NCI-H226 (cell line): ENCODE measurements at places on chromosomes 13 and 19.

- DNase-seq: no peak
Observed at GRCh38 chr13:112981451-112981850, 12.4 kb downstream of the MCF2L start.

DNA sequence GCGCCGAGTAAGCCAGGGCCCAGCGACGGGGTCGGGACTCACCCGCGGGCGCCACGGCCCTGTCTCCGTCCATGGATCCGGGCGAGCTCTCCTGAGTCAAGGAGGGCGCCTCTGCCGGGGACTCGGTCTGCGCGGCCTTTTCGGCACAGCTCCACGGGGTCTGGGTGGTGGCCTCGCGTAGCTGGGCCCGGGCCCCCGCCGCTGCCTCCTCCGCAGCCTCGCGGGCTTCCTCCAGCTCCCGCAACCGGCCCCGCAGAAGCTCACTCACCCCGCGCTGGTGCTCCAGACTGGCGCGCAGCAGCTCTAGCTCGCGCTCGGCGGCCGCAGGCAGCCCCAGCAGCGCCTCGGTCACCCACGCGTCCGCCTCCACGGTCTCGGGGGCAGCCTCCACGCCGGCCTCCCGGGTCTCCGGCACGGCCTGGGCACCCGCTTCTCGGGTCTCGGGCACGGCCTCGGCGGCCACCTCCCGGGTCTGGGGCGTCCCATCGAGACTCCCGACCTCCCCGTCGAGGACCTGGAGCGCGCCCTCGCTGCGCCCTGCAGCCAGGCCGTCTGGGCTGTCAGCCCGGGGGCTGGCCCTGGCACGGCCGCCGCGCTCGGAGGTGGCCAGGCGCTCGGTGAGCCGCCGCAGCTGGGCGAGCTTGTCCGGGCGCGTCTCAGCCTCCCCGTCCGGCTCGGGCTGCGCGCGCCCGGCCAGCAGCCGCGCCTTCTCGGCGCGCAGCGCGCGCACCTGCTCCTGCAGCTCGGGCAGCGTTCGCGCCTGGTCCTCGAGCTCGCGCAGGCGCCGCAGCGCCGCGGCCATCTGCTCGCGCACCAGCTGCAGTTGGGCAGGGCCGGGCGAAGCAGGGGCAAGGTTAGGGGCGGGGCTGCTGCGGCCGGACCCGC lies 8.4 kb downstream of the KANK3 start:
- peak; percentile 86 for DNase-seq

GRCh38 chr19:46173886-46174480 lies 25.9 kb downstream of the IGFL2 start:
- no peak for DNase-seq

DNA sequence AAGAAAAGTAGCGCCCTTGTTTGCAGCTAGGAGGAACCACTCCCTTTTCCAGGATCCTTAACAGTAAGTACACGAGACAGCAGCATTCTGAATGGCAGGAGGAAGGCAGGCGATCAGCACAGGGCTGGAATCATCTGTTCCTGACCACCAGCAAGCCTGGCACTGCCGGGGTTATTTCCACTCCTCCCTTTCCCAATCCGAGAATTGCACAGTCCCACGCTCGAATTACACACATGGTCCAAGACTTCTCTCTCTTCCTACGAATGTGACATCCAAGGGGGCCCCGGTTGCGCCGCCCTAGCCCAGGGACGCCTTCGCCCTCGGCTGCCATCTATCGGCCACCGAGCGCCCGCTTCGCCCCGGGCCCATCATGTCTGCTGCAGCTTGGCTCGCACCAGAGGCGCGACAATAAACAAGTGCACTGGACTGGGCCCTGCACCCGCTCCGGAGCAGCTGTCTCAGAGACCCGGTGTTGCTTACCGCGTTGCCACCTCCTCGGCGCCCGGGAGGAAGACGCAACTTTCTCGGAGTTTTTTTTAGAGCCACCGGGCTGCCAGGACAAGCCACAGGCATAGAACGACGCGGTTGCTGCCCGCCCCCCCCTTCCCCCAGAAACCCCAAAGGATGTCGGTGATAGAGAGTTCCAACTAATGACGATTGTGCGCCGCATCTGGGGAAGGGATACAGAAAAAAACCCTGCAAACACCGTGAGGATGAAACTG lies at the start of gene SLITRK5:
SLITRK5 (plus strand) TSS at position 341 of the 722 bp plus-strand sequence. CDS start 4,018 bp downstream, outside the sequence.
- peak; percentile 63 for DNase-seq

- no peak for DNase-seq
Observed at GRCh38 chr13:20439261-20439660, 86.4 kb downstream of the CRYL1 start.

DNA sequence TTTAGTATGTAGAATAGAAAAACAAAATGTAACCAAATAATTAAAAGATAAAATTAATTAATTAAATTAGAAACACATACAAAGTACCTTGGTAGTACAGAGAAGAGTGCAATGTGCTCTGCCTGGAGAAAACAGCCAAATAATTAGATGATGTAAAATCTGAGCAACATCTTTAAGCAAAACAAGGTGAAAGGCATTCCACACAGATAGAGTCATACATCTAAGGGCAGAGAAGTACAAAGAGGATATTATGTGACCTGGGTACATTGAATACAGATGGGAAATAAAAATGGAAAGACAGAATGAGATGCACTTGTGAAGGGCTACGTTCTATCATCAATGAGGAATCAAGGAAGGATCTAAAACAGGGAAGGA lies 25.2 kb upstream of the FNDC3A start:
- no peak for DNase-seq

- no peak for DNase-seq
Observed at GRCh38 chr13:39777021-39777420, 121.6 kb downstream of the COG6 start.

DNA sequence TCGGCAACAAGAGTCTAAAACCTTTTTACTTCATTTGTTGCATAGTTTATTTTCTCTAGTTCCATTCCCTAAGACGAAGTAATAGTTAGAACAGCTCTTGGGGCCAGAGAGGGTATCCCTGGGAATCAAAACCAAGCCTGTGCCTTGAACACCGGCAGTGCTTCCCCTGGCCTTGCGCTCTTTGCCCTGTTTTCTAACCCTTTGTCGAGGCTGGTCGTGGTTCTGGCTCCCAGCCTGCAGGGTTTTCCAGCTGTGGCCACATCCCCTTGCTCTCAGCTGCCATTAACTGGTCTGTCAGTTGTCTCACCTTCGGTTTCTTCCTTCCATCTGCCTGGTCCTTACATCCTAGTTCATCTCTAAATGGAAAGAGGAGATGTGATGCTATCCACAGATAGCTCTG lies 61.0 kb downstream of the HSPH1 start:
- DNase-seq: no peak

DNA sequence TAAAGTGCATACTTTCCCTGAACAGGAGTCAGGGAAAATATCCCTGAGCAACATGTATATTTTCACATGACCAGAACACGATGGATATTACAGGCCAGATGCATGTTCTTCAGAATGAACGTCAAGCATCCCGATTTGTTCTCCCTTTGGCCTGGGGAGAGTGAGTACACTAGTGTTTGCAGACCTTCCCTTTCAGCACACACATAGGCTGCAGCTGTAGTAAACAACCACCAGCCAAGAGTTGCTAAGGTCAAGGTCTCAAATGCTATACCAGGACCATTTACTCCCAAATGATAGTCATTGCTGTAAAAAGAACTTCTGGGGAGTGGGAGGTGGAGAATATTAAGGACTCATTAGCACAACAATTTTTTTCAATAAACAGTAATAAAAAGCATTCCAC lies 3.0 kb downstream of the KLF12 start:
- no peak for DNase-seq

- peak; percentile 7 for DNase-seq
Observed at GRCh38 chr13:102555914-102556553, 40.8 kb upstream of the TPP2 start.

DNA sequence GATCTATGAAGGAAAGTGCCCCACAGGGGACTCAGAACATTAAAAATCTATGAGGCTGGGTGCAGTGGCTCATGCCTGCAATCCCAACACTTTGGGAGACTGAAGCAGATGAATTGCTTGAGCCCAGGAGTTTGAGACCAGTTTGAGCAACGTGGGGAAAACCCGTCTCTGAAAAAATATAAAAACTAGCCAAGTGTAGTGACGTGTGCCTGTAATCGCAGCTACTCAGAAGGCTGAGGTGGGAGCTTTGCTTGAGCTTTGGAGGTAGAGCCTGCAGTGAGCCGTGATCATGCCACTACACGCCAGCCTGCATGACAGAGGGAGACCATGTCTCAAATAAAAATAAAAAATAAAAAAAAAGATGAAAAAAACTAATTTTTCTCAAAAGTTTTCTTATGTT lies 1070.6 kb downstream of the PCDH9 start:
- DNase-seq: no peak

GRCh38 chr13:88592105-88592504 lies 920.9 kb downstream of the SLITRK5 start:
- DNase-seq: no peak

DNA sequence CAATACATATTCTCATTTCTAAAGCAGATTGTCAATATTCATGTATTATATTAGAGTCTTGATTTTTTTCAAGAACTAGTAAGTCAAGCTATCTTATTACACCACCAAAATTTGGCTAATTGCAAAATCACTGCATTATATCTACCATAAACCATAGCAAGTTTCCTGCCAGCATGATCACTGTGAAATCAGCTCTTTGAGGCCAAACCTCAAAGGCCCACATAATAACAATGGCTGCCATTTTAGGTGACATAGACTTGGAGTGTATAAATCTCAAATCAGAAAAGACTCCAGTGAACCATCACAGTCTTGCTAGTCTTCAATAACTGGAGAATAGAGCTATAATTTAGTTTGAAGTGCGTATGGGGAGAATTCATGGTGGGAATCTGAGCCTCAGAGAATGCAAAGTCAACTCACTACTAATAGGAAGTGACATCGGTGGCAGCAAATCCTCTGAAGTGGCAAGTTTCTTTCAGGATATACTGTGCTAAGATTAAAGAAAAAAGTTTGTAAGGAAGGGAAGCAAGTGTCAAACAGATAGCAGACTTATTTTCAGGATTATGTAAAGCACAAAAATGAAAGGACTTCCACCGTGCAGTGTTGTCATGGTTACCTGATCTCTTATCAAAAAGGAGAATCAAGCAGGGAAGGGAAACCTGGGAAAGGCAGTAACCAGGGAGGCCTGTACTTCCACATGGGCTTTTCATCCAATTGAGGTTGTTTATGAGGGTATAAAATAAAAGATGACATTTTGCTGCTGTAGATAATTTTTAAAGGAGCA lies 117.4 kb upstream of the FNDC3A start:
- DNase-seq: no peak

- DNase-seq: no peak
Observed at GRCh38 chr19:51551673-51552432, 19.2 kb upstream of the ZNF175 start.

- DNase-seq: no peak
Observed at GRCh38 chr19:13225973-13226865, 76.0 kb downstream of the IER2 start.

DNA sequence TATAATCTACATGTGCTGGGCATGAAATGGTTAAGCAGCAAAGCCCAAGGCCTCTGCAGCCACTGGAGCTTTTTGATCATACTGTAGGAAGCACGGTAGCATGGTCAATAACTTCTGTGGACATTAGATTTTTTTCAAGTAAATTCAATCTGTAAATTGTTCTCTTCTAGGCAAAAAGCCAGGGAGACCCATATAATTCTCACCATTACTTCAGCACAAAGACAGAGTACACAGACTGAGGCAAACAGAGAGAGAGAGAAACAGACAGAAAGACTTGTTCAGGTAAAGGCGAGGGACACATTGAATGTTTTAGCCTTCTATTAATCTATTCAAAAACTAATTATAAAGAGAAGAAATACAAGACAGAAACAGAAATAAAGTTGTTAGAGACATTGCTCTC lies 349.4 kb downstream of the RFC3 start:
- no peak for DNase-seq

- DNase-seq: peak; percentile 31
Observed at GRCh38 chr19:14333101-14333871, 48.0 kb upstream of the ADGRE5 start.

DNA sequence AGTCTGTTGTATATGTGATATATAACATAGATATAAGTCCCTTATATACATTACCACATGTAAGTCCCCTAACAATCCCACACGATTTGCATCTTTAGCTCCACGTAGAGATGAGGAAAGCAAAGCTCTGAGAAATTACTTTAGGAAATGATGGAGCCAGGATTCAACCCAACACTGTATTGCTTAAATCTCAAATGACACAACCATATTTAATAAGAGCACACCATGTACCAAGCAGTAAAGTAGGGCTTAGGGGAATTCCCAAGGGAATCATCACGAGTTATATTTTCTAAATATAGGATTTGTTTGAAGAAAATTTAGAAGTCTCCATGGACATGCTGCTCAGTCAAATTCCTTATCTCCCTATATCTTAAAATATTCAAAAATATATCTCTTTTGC lies 61.3 kb upstream of the POMP start:
- DNase-seq: no peak

DNA sequence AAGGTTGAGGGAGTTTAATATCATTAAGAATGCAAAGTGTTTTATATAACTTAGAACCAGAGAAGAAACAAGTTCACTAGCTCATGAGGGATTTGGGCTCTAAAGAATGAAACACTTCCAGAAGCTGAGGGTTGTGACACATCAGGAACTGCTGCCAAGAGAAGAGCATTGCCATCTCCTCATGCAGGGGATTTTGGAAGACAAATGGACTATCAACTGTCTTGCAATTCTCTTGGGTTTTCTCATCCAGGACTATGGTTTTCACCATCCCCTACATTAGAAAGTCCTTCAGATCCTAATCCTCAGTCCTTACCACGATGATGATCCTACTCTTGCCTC lies 59.7 kb upstream of the KL start:
- DNase-seq: no peak

- no peak for DNase-seq
Observed at GRCh38 chr13:84934911-84935310, 864.3 kb downstream of the SLITRK6 start.

DNA sequence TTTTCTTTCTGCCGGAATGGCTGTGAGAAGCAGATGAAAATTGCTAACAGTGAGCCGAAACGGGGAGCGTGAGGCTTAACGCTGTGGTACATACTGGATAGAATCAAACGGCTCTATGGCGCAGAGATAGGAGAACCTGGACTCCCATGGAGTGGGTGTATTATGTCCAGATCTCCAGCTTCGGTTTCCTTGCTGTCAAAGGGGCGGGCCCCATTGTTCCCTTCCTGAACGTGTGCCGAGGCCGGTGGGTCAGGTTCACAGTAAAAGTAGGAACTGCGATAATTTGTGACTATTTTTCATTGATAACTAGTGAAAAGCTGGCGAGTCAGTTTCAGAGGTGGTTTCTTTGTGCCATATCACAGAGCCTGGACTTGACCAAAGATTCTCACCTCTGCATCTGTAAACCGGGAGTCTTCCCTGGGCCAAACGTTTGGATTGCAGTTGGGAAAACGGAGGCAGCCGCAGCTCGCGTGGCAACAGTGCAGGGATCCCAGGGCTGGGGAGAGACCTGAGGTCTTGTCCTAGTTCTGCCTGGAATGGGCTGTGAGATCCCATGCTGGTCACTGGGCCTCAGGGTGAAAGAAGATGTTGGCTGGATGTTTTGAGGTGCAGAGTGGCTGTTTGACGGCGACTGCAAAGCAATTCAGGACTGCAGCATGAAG lies 752 bp downstream of the RPL18A start:
- DNase-seq: no peak

GRCh38 chr19:54875506-54875905 lies 1.5 kb downstream of the FCAR start:
- DNase-seq: no peak

GRCh38 chr13:55543053-55543452 lies 1597.7 kb upstream of the PRR20A start:
- DNase-seq: no peak
